ENCODE measurements at places on chromosomes 13 and 19.

DNA sequence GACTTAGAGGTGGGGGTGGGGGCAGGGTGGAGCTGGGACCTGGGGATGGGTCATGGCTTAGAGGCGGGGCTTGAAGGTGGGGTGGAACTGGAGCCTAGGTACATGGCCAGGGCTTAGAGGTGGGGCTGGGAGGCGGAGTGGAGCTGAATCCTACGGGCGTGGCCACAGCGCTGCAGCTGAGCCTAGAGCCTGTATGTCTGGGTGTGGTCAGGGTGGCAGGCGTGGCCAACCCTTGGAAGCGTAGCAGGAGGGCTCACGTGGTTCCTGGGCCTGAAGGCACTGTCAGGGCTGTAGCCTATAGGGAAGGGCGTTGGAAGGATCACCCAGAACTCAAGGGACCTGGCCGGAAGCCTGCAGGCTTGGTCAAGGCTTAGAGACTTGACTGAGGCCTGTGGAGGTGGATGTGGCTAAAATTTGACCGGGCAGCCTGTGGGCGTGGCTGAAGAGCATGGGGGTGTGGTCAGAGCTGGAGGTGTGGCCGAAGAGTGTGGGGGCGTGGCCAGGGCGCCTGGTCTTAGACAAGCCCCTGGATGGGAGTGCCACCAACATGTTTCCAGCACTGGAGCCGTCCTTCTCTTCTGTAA is 24.3 kb downstream of the COLGALT1 start:
- DNase-seq: peak; percentile 63

- no peak for DNase-seq
Measured at GRCh38 chr19:30498707-30499106, 126.5 kb downstream of the ZNF536 start.

GRCh38 chr13:72851678-72852014 is 69.7 kb downstream of the PIBF1 start:
- DNase-seq: no peak

GRCh38 chr13:20832861-20833260 is 59.1 kb upstream of the EEF1AKMT1 start:
- no peak for DNase-seq

All from foreskin melanocyte (primary cell).